Cardiac fibroblast (primary cell): ENCODE measurements at places on chromosomes 3 and 15.

- no peak for DNase-seq
These were observed 95.1 kb downstream of the ROBO1 start for GRCh38 chr3:79672731-79673130.

GRCh38 chr15:100726421-100727190 lies 124.2 kb downstream of the ASB7 start:
- DNase-seq: peak; percentile 58

DNA sequence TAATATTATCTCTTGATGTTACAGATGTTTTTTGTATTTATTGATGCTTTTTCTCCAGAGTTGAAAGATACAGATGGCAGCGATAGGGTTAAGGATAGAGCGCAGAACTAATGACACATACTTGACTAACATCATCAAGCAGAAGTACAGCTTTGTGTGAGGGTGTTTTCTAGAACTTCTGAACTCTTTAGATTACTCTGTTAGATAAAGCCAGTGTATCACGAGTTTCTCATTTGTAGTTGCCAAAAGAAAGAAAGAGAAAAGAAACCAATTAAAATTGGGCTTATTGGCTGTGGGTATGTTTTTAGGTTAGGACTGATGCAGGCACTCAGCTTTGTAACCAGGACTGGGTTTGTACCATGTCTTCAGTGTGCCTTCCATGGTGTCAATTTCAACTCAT lies 6.6 kb upstream of the GPR171 start:
- no peak for DNase-seq

DNA sequence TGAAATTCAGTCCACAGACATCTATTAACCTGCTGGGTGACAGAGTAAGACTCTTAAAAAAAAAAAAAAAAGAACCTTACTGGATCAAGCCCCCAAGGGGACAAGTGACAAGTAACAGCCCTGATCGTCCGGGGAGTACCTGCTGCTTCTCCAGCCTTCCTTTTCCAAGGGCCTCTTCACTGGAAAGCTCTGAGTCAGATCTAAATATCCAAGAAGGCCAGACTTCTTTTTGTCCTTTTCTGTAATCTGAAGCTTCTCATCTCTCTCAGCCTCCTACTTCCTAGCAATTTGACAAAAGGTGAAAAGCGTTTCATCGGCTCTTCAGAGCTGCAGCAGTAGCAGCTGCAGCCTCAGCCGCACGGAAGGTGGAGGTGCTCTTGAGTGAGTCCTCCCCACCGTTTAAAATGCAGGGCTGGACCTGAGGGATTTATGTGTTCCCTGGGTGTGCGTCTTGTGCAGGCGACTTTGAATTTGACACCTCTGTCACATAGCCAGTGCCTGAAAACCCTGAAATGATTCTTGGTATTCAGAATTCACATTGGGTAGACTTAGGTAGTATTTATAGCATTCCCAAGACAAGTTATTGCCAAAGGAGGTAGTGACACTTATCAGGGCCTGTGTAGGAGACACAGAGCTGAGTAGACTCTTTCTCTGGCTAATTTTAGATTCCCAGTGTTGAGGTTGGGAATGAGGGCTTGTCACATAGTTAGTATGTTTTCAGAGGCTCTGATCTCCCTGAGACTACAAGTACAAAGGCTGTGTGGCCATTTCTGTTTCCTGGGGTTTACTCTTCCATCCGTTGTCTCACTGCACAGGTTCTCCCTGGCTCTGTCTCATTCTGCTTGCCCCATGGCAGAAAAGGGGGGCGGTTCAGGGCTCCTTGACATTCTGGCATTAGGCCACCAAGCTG lies 291.2 kb upstream of the C2CD4B start:
- DNase-seq: no peak

DNA sequence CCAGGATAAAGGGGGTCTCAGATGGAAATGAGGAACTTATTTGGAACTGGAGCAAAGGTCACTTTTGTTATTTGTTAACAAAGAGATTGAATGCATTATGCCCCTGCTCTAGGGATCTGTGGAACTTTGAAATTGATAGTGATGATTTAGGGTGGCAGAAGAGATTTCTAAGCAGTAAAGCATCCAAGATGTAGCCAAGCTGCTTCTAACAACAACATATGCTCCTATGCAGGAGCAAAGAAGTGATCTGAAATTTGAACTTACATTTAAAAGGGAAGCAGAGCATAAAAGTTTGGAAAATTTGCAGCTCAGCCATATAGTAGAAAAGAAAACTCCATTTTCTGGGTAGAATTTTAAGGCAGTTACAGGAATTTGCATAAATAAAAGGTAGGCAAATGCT lies 30.3 kb upstream of the CCDC50 start:
- DNase-seq: no peak

DNA sequence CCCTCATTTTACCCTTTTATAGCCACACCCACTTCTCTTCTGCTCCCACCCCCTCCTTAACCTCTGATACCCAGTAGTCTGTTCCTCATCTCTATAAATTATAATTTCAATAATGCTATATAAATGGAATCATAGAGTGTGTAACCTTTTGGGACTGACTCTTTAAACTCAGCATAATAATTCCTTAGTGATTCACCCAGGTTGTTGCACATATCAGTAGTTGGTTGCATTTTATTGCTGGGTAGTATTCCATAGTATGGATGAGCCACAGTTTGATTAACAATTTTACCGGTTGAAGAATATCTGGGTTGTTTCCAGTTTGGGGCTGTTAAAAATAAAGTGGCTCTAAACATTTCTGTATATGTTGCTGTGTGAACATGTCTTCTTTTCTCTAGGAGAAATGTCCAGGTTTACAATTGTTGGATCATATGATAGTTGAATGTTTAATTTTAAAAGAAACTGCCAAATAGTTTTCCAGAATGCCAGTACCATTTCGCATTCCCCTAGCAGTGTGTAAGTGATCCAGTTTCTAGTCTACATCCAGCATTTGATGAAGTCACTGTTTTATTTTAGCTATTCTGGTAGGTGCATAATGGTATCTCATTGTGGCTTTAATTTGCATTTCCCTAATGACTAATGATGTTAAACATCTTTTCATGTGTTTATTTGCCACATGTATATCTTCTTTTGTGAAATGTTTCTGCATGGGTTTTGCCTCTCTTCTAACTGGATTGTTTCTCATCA lies 68.5 kb downstream of the VPS8 start:
- DNase-seq: no peak

DNA sequence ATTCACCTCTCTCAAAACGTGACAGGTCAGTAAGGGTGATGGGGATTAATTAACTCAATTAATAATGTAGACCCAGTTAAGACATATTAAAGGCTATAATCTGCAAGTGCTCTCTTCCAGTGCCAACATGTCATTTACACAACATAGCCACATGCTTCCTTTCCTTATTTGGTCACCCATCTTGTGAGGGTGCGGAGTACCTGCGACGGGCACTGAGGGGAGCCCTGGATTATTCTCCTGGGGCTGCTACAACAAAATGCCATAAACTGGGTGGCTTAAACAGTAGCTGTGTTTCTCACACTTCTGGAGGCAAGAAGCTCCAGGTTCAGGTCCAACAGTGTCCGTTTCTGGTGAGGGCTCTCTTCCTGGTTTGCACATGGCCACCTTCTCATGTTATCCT lies 157.4 kb upstream of the LRTM1 start:
- DNase-seq: no peak

GRCh38 chr15:85004550-85004949 lies 22.9 kb downstream of the PDE8A start:
- DNase-seq: no peak

- DNase-seq: no peak
These were observed 118.4 kb downstream of the ATP1B3 start for GRCh38 chr3:141994856-141995255.

GRCh38 chr15:101013201-101013550 lies 94.0 kb downstream of the LRRK1 start:
- DNase-seq: no peak

GRCh38 chr3:42711491-42712343 lies 9.1 kb upstream of the HHATL start:
- DNase-seq: no peak

DNA sequence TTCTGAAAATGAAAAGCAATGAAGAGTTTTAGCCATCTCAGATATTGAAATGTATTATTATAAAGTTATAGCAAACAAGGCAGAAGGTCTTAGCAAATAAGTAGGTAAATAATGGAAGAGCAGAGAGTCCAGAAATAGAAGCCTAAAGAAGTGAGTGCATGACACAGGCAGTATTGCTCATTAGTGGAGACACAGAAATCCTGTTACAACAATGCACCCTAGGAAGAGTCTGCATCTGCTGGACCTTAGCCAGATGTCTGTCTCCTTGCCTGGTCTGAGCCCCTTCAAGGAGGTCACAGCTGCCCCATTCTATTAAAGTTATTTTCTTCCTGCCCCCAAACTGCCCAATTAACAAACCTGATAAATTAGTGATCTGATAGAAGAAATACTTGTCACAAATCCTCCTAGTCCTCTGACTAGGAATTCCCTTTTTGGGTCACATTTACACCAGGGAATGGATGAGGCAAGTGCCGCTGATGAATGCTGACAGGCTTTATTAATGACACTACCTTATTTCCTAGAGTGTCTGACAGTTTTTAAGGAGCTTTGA lies 51.9 kb downstream of the HOMER2 start:
- DNase-seq: no peak

DNA sequence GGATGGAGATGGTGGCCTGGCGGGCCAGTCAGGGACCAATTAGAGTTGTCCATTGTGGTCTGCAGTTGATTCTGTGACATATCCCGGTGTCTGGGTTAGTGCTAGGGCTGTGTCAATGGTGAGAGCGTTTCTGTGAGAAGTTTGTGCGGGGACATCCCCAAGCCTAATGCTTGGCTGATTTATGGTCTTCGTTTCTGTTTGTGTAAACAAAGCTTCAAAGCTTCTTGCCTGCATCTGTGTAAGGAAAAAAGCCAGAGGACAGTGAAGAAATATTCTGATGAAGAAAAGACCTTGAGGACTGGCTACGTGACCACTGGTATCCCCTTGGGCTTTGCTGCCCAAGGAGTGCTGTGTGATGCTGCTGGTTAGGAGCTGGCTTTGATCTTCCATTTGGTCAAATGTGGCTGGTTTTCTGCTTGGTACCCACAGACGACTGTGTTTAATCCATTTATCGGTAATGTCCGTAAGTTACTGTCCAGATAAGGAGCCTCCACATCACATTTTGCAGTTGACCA lies 74.6 kb upstream of the LRTM1 start:
- DNase-seq: no peak

DNA sequence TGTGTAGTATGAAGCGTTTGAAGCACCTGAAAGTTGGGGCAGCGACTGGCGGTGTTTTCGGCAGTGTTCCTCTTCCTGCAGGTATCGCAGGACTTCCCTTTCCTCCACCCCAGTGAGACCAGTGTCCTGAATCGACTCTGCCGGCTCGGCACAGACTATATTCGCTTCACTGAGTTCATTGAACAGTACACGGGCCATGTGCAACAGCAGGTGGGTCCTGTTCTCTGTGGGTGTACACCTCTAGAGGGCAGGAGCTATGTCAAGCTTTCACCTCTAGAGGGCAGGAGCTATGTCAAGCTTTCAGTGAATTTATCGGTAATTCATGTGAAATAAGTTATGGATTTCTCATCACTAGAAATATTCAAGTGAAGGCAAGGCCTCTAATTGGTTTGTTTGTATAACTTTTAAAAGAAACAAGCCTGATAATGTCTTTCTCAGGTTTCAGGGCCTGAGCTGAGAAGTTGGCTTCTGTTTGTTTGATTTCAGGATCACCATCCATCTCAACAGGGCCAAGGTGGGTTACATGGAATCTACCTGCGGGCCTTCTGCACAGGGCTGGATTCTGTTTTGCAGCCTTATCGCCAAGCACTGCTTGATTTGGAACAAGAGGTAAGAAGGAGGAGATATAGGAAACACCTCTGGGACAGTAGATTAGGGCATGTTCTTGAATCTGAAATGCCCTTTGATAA lies 5.3 kb downstream of the TUBGCP4 start:
- DNase-seq: peak; percentile 58

DNA sequence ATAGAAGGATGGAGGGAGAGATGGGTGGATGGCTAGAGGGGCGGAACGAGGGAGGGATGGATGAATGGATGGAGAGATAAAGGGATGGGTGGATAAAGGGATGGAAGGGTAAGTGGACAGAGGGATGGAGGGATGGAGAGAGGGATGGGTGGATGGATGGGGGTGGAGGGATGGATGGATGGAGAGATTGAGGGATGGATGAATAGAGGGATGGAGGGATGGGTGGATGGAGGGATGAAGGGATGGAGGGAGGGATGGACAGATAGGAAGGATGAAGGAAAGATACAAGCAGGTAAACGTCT lies 313.3 kb downstream of the UACA start:
- DNase-seq: no peak

- peak; percentile 22 for DNase-seq
These were observed 153.1 kb downstream of the TNIK start for GRCh38 chr3:171307046-171307585.

GRCh38 chr3:87422333-87422732 lies 145.9 kb upstream of the POU1F1 start:
- no peak for DNase-seq

- DNase-seq: no peak
These were observed 50.5 kb downstream of the SRGAP3 start for GRCh38 chr3:9198899-9199335.

GRCh38 chr3:177279118-177279815 lies 82.0 kb upstream of the TBL1XR1 start:
- DNase-seq: no peak

GRCh38 chr3:169836078-169836941 lies 23.6 kb upstream of the LRRC34 start:
- DNase-seq: peak; percentile 58

GRCh38 chr3:111882799-111883198 lies 23.7 kb downstream of the PHLDB2 start:
- DNase-seq: no peak
